ENCODE measurements at places on chromosomes 2 and 18. TPM values are rescaled to one million over a fixed set of nuclear protein-coding genes. Genes with fewer than 3 reads are reported as not detected.

GRCh38 chr2:29664578-29664977, 256.8 kb downstream of the ALK start:
- DNase-seq, result no peak

GRCh38 chr18:1240701-1241100, 336.0 kb downstream of the ADCYAP1 start:
- no peak for DNase-seq

DNA sequence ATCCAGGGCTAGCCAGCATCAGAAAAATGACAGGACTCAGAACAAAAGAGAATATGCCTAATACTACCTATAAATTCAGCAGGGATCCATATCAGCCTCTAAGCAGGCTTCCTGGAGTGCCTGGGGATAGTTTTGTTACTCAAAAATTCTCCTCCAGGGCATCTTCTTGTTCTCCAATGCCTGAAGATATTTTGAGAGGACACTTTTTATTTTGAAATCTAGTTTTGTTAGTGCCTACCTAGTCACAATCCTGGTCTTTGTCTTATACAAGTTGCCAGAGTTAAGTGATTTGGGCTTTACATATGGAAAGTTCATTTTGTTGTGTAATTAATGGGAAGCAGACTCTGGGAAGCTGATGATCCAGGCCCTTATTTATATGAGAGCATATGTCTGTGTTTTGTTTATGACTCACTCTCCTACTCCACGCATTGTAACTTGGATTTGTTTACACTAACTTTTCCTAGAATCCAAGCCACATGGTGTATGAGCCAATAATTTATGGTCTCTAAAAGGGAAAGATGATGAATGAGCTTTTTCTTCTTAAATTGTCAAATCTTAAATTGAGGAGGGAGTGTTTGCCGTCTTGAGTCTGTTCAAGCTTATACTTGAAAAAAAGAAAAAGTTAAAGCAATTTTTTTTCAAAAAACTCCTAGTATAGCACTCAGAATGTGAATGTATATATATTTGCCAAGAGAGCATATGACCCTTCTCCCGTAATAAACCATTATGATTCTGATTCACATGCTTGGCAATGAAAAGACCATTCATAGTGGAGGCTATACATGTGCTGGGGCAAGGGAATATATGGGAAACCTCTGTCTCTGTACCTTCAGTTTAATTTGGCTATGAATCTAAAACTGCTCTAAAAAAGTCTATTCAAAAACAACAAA, 370.3 kb downstream of the SETBP1 start:
- DNase-seq, result no peak

GRCh38 chr18:80210312-80211083, 36.8 kb downstream of the PARD6G start:
- DNase-seq, result no peak

DNA sequence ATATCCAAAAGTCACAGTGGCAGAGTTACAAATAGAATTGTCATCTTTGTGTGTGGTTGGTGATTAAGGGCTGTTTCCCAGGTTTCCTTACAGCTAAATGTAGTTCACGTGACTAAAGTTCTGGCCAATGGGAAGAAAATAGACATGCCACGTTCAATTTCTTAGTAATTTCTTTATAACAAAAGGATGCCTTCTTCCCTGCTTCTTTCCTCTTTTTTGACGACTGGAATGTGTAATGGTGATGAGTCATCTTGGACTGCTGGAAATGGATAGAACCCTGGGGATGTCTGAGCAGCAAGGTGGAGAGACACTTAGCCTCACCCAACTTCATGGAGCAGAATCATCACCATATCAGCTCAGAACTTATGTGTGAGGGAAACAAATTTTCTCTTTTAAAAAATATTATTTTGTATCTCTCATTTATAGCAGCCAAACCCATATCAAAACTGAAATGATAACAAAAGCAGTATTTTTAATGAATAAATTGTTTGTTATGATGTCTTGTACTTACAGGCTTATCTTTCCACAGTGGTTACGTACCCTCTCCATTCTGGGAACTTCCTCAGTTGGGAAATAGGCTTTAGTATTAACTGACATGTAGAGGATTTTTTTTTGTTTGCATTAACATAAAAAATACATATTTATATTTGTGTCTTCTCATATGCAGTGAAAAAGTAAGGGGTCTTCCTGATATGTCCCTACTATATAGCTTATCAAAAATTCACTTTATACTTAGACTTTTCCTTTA, 91.1 kb upstream of the CDH2 start:
- DNase-seq, result no peak

- DNase-seq, result peak; percentile 75
These were observed at the start of gene BAZ2B for GRCh38 chr2:159616286-159616701. Gene BAZ2B (minus strand): TSS chr2:159616548. CDS start chr2:159478719, 137,829 bp downstream.

- peak; percentile 63 for DNase-seq
These were observed at the start of gene NXPH2 for GRCh38 chr2:138779781-138780445. Gene NXPH2 (minus strand): TSS chr2:138780390. CDS start chr2:138780241, 149 bp downstream.

GRCh38 chr2:1553671-1554295, 140.5 kb downstream of the TPO start:
- DNase-seq, result peak; percentile 50

DNA sequence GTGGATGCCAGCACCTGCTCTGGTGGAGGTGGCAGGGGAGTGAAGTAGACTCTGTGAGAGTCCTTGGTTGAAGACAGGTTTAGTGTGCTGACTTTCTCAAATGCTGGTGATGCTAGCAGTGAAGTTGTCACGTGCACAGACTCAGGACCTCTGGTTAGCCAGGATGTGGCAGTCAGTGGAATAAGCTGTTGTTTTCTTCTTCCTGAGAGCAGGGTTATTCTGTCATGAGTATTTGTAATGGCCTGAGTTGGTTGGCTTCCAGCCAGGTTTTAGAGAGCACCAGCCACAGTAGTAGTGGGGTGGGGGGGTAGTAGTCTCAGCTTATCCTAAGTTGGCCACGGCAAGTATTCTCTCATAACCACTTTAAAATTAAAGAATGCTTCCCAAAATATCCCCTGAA, 238.5 kb upstream of the FBXO11 start:
- DNase-seq, result no peak

GRCh38 chr2:188327518-188328213, 36.0 kb downstream of the GULP1 start:
- no peak for DNase-seq

DNA sequence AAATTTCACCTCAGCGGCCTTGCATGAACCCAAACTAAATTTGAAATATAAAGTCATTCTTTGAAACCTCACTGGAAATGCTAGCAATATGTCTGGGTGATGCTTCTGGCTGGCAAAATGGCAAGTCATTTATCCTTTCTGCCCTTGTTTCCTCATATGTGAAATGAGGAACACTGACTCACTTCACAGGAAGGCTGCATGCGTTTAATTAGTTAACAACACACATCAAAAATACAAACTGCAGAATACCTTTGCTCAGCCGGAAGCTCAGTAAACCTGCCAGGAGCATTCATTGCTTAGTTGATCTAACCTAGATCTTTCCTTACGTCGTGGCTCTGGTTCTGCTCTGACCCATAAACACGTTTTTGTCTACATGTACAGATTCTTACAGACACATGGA, 214.2 kb upstream of the ACVR2A start:
- DNase-seq, result no peak

DNA sequence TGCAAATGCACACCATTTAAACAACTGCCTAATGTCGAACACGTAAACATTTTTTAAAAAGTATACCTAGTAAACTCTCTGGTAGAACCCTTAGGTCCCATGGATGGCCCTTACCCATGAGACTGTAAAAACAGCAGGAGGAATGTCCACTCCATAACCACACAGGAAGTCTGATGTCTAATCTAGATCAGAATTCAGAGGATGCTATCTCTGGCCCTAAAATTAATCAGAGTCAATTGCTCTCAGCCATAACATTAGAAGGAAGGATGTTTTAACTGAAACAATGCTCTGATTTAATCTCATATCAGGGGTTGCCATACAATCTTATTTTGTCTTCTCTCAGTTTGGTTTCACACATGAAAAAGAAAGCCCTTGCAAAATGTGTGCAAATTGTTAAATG, 416.3 kb upstream of the PIK3C3 start:
- DNase-seq, result no peak

GRCh38 chr18:1998121-1998520, 573.2 kb downstream of the METTL4 start:
- DNase-seq, result no peak

The KLHL14 gene
- total RNA-seq, result 1.9 TPM

The SERPINB12 gene
- total RNA-seq, result not detected

GRCh38 chr2:204550751-204551511, 5.7 kb downstream of the PARD3B start:
- DNase-seq, result peak; percentile 35

DNA sequence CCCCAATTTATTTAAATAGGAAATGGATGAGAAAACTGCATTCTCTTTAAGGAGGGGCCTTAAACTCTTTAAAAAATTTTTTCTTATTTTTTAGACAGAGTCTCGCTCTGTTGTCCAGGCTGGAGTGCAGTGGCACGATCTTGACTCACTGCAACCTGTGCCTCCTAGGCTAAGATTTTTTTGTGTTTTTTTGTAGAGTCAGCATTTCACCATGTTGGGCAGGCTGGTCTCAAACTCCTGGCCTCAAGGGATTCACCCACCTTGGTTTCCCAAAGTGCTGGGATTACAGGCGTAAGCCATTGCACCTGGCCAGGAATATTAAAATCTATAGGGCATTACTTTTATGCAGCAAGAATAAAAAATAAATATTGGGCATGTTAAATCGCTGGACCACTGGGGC, 56.0 kb downstream of the GALR1 start:
- no peak for DNase-seq

DNA sequence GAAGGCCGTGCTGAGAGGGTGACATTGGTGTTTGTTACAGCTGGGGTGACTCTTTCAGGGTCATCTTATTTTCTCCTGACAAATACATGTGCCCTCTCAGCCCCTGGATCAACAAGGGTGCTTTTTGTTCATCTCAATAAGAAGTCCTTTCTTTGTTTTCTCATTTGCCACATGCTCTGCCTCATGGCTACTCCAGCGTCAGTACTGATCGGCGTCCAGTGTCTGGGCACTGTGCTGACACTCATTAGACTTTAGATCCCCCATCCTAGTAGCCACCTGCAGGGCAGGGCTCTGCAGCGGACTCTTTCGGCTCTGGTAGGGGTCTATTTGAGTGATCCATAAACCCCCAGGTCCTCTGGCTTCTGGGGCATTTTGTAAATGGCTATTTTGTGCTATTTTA, 38.4 kb downstream of the NPPC start:
- no peak for DNase-seq

DNA sequence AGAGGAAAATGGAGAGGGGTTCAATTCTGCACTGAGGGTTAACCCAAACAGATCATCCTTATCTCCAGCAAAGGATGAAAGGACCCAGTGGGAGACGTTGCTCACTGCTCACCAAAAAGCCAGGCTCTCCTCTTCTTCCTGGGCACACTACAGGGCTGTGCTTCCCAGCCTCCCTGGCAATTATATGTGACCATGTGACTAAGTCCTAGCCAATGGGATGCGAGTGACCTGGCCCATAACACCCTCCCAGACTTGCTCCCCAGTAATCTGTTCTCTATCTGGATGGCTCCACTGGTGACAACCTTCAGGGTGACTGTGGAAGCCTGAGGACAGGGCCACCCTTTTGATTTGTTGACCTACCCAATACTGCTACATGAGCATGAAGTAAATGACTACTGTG, 10.9 kb upstream of the PRKCE start:
- no peak for DNase-seq

The SCN2A gene
- total RNA-seq, result 0.52 TPM

The HK2 gene
- total RNA-seq, result 56.0 TPM

- no peak for DNase-seq
These were observed 11.6 kb downstream of the SPATA3 start for GRCh38 chr2:231007286-231008098.

DNA sequence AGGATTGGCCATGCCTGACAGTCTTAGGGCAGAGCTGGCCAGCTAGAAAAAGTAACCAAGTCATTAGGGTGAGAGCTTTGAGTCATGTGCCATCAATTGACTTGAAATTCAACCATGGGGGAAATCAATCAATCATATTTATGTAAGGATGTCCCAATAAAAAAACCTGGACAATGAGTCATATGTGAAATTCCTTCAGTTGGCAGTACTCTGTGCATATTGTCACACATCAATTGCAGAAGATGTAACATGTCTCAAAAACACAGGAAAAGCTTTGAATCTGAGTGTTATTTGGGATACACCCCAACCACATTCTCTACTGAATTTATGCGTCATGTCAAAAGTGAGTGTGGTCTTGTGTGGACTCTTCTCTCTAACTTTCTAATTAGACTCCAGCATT, 1004.1 kb upstream of the NRXN1 start:
- DNase-seq, result no peak

GRCh38 chr2:157887946-157888345, 11.8 kb upstream of the ACVR1 start:
- DNase-seq, result no peak

- DNase-seq, result no peak
These were observed 6.5 kb upstream of the ACTG2 start for GRCh38 chr2:73886357-73886756.

The REG1B gene
- not detected for total RNA-seq

GRCh38 chr2:40445467-40445866, 6.4 kb downstream of the SLC8A1 start:
- no peak for DNase-seq

DNA sequence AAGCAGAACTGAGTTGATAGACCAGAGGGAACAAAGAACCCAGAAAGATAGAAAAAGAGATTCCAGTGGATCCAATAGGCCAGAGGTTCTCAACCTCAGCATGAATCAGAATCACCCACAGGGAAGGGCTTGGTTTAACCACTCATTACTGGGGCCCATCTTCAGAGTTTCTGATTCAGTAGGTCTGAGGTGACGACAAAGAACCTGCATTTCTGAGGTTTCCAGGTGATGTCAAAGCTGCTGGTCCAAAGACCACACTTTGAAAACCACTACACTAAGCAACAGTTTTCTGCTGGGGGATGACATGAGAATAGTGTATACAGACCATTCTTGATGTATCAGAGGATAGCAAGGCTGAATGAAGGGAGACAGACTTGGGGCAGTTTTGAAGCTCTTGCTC, 296.9 kb upstream of the STON1 start:
- DNase-seq, result no peak

The MRPL30 gene
- 46.4 TPM for total RNA-seq

- no peak for DNase-seq
These were observed 123.7 kb upstream of the SATB2 start for GRCh38 chr2:199581408-199581807.

All from GM23338 (cell line).